Right renal cortex interstitium (tissue), 3 donors: ENCODE measurements at places on chromosomes 3 and 15.

GRCh38 chr3:112779558-112780480, 66.8 kb downstream of the CD200R1L start:
- no peak for DNase-seq

DNA sequence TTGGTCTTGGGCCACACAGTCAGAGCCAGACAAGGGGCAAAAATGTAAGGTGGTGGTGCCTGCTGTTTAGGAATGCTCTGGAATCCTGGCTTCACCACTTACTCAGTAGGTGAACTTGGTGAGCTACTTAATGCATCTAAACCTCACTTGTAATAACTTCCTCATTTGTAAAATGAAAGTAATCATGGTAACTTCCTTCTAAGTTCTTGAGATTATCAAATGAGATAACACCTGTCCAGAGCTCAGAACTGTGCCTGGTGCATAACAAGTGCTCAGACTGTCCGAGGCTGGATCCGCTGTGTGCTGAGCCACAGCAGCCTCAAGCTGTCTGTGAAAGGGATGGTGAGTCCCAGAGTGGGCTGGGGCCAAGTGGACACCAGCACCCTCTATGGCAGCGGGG, 62.8 kb upstream of the KY start:
- no peak for DNase-seq

- DNase-seq: no peak
These were observed 25.8 kb upstream of the PRICKLE2 start for GRCh38 chr3:64251019-64251418.

GRCh38 chr3:83122774-83123350, 1361.4 kb upstream of the GBE1 start:
- DNase-seq: no peak

DNA sequence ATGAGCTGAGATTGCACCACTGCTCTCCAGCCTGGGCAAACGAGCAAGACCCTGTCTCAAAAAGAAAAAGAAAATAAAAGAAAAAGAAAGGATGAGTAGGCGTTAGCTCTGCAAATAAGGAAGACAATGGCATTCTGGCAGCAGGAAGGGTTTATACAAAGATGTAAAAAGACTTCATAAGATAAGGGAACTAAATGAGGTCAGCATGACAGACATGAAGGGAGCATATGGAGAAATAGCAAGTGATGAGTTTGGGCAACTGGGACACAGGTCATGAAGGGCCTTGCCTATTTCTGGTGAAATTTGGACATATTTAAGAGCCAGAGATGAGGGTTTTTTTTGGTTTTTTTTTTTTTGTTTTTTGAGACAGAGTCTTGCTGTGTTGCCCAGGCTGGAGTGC, 24.5 kb downstream of the TMEM266 start:
- no peak for DNase-seq

DNA sequence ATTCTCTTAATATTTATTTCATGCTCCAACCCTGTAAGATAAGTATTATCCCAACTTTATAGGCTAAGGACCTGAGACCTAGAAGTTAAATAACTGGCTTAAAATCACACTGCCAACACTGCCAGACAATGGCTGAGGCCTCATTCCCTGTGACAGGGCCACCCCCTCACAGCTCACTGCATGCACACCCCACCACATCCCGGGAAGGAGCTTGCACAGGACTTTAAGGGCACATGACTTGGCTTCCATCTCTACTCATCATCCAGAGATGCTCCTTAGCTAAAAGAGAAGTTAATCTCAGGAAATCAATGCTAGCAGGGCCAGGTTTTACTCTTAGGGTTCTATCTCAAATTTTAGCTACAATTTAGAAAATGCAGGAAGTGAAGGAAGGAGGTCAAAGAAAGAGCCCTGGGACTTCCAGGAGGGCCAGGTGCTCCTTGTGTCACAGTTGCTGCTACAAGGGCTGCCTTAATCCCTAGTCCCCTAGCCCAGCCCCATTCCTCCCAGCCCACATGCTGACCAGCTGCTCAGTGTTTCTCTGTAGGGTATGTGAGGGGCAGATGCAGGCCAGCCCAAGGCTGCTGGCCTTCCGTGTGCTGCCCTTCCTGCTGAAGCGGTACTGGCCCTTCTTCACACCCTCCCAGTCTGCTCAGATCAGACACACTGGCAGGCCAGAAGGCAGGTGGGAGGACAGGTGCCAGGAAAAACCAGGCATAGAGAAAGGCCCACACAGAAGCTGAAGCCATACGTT, 53.5 kb downstream of the WWTR1 start:
- no peak for DNase-seq

- peak; percentile 67 for DNase-seq
These were observed 109.8 kb downstream of the PPP2R3A start for GRCh38 chr3:136075218-136075808.
